Gastrocnemius medialis (tissue), 4 donors: ENCODE measurements at places on chromosomes 4 and X. TPM values are rescaled to one million over a fixed set of nuclear protein-coding genes. Genes with fewer than 3 reads are reported as not detected.
A peak's percentile ranks its signal among the peaks of the same experiment; 100 is the strongest.

Gene MAGEC3
- total RNA-seq = not detected

Gene MAPK10
- 0.15 TPM for total RNA-seq

- H3K27ac ChIP-seq = no peak overlapping the region
- H3K4me3 ChIP-seq = no peak overlapping the region
- H3K4me1 ChIP-seq = no peaks in the 10 kb centered on the region
- peaks cover 6% of the 10 kb centered on the region for H3K27me3 ChIP-seq
- no peak for DNase-seq
- H3K36me3 ChIP-seq = no peaks in the 10 kb centered on the region
Measured at GRCh38 chrX:110280954-110281353, 36.9 kb downstream of the AMMECR1 start.

DNA sequence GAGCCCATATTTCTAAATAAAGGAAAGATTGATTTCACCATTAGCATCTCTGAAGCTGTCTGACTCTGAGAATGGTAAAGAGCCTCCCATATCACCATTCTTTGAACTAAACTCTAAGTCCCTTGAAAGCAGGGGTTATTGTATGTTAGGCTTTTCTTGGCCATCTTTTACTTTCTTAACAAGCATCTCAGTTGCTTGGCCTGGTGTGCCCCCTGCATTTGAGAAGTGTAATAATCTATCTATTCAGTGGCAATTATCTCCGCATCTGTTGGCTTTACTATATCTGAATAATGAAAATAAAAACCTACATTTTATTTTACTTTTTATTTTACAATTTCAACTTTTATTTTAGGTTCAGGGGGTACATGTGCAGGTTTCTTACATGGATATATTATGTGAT lies 128.3 kb upstream of the ARMCX2 start:
- no peaks in the 10 kb centered on the region for H3K4me1 ChIP-seq
- H3K27ac ChIP-seq = no peak overlapping the region
- no peak overlapping the region for H3K4me3 ChIP-seq
- no peak for DNase-seq
- no peaks in the 10 kb centered on the region for H3K36me3 ChIP-seq
- no peaks in the 10 kb centered on the region for H3K27me3 ChIP-seq

DNA sequence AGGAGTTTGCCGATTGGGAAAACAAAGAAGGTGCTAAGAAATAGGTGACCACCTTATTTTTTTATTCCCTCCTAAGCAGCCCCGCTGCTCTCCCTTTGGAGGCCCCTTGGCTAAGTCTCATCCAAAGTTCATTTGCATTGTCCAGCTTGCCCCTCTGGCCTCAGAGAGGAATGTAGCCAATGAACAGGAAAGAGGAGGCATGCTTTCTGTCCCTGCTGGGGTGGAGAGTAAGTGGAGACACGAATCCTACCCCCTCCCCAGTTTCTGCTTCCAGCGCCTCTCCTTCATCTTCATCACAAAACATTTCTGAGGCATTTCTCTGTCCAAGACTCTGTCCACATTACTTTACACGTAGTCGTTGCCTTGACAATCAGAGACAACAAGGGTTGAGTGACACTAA lies 38.7 kb downstream of the NLGN3 start:
- H3K27me3 ChIP-seq = no peaks in the 10 kb centered on the region
- DNase-seq = no peak
- H3K4me1 ChIP-seq = no peaks in the 10 kb centered on the region
- no peak overlapping the region for H3K27ac ChIP-seq

GRCh38 chr4:6201580-6202091 lies 1.3 kb upstream of the JAKMIP1 start:
- peaks cover 6% of the 10 kb centered on the region for H3K4me1 ChIP-seq
- no peak overlapping the region for H3K4me3 ChIP-seq
- no peak overlapping the region for H3K27ac ChIP-seq
- peaks cover 42% of the 10 kb centered on the region for H3K27me3 ChIP-seq
- no peaks in the 10 kb centered on the region for H3K36me3 ChIP-seq

DNA sequence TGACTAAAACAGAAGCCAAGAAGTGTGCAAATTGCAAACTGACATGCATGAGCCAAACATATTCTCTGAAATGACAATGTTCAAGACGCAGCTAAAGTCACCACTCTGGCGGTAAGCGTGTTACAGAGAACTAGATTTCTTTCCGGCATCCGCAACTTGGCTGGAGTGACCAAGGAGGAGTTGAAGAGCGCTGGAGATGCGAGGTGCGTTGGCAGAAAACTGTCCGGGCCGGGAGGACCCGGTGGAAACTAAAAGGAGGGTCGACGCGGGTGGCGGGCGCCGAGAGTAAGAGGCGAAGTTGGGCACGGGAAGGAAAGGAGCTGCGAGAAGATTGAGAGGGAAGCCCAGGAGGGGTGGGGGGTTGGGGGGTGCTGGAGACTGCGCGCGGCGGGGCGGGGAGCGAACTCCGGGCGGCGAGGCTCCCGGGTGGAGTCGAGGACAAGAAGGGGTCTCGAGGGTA lies 807 bp downstream of the SEL1L3 start:
- H3K36me3 ChIP-seq = no peaks in the 10 kb centered on the region
- H3K4me1 ChIP-seq = peaks cover 11% of the 10 kb centered on the region
- DNase-seq = no peak
- H3K27me3 ChIP-seq = no peaks in the 10 kb centered on the region
- H3K27ac ChIP-seq = peak overlapping the region; percentile 13

DNA sequence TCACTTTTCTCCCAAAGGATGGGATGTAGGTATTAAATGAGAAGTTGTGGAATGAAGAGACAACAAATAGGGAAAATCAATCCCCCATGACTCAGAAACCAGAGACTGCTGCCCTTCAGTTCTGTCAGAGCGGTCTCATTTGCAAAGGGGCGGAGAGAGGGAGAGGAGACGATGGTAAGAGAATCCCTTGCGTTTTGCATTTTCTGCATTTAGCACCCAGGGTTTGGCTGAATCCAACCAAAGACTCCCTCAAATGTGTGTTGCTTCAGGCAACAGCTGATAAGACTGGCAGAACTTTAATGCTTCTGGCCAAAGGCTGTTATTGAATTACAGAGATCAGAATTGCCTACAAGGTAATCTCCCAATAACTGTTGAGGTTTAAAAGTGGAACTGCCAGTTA lies 230.2 kb downstream of the EVC2 start:
- no peak overlapping the region for H3K4me3 ChIP-seq
- DNase-seq = no peak
- no peak overlapping the region for H3K27ac ChIP-seq
- no peaks in the 10 kb centered on the region for H3K4me1 ChIP-seq
- H3K27me3 ChIP-seq = no peaks in the 10 kb centered on the region
- H3K36me3 ChIP-seq = no peaks in the 10 kb centered on the region

DNA sequence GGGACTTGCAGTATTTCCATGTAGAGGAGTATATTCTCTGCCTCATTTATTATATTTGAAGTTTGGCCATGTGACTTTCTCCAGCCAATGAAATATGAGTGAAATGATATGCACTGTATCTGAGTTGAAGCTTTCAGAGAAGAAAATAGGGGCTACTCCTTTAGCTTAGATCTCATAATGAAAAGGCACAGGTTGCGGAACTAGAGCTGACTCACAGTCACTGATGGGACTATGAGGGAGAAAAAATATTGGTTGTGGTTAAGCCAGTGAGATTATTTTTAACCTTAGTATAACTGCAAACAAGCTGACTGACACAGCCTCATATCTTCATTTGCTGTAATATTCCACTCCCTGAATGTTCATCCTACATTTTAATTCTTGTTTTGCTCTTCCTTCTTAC lies 1104.3 kb downstream of the RPA4 start:
- no peak for DNase-seq
- no peaks in the 10 kb centered on the region for H3K4me1 ChIP-seq
- H3K27me3 ChIP-seq = no peaks in the 10 kb centered on the region
- no peaks in the 10 kb centered on the region for H3K36me3 ChIP-seq
- no peak overlapping the region for H3K4me3 ChIP-seq

- H3K36me3 ChIP-seq = no peaks in the 10 kb centered on the region
- no peaks in the 10 kb centered on the region for H3K27me3 ChIP-seq
- DNase-seq = peak; percentile 75
- peaks cover 4% of the 10 kb centered on the region for H3K4me1 ChIP-seq
- peak overlapping the region; percentile 51 for H3K4me3 ChIP-seq
Measured at GRCh38 chrX:38805432-38806389, 4.5 kb downstream of the MID1IP1 start.
